ENCODE measurements at places on chromosomes 11 and 22.

GRCh38 chr11:390175-390574, 3.8 kb upstream of the PKP3 start:
- no peak for DNase-seq

- no peak for DNase-seq
Measured at GRCh38 chr22:46075764-46076531, 74.4 kb upstream of the PPARA start.

GRCh38 chr11:85945788-85946187, 90.6 kb downstream of the CCDC83 start:
- no peak for DNase-seq

DNA sequence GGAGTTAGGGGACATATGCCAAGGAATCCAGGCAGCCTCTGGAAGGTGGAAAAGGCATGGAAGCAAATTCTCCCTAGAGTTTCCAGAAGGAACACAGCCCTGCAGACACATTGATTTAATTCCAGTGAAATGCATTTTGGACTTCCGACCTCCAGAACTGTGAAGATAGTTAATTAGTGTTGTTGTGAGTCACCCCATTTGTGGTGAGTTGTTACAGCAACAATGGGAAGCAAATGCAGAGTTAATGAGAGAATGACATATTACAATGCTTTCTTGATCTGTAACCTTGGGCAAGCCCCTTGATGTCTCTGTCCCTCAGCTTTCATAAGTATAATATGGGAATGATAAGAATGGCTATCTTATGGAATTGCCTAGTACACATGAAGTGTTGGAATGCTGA, 178.7 kb downstream of the KIRREL3 start:
- DNase-seq = no peak

- no peak for DNase-seq
Measured at GRCh38 chr11:109791337-109791736, 301.9 kb upstream of the ZC3H12C start.

- DNase-seq = no peak
Measured at GRCh38 chr22:47435204-47435487, 672.7 kb downstream of the TBC1D22A start.

- DNase-seq = no peak
Measured at GRCh38 chr11:129825380-129825779, 9.7 kb downstream of the TMEM45B start.

DNA sequence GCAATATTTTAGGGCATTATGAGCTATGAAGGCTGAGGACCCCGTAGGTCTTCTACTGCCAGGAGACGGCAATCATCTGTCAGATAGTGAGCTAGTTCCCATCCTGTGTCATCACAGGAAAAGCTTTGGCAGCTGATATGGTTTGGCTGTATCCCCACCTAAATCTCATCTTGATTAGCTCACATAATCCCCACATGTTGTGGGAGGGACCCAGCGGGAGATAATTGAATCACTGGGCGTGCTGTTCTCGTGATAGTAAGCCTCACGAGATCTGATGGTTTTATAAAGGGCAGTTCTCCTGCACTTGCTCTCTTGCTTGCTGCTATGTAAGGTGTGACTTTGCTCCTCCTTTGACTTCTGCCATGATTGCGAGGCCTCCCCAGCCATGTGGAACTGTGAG, 18.1 kb downstream of the CSRP3 start:
- no peak for DNase-seq

DNA sequence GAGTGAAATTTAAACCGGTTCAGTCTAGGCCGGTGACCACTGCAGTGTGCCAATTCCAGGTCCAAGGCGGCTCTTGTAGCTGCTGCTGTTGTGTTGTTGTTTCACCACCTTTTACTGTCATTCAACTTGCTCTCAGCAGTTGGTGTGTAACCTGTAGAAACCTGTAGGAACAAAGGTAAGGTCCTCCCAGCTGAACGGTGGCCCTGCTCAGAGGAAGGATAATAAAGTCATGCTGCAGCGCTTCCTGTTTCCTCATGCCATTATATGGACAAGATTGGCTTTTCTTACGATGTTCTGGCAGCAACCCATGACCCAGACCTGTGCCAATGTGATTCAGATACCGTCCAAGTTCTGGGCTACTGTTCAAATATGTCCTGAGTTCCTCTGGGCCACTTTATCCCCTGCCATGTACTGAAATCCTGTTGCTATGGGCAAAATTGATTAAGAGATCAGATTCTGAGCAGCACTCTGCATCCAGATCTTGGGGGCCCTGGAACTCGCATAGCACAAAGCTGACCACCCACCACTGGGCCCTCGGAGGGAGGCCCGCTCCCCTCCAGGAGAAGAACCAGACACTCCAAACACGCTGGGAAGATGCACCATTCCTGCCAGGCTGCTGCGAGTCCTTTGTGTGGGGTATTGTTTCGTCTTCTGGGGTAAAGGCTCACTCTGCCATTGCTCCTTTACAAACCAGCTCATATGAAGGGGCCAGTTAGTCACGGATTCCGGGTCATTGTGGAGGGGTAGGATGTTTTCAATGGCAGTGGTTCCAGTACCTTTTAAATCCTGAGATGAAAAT, 13.2 kb downstream of the FAM181B start:
- DNase-seq = no peak

- no peak for DNase-seq
Measured at GRCh38 chr11:44199816-44200215, 104.3 kb downstream of the EXT2 start.
